ENCODE measurements at places on chromosomes 1 and 21.

GRCh38 chr1:22792396-22793160 lies 81.9 kb downstream of the EPHB2 start:
- H3K4me1 ChIP-seq = no peaks in the 10 kb centered on the region
- DNase-seq = no peak
- H3K36me3 ChIP-seq = no peaks in the 10 kb centered on the region
- H3K4me3 ChIP-seq = no peak overlapping the region
- H3K27ac ChIP-seq = no peak overlapping the region

DNA sequence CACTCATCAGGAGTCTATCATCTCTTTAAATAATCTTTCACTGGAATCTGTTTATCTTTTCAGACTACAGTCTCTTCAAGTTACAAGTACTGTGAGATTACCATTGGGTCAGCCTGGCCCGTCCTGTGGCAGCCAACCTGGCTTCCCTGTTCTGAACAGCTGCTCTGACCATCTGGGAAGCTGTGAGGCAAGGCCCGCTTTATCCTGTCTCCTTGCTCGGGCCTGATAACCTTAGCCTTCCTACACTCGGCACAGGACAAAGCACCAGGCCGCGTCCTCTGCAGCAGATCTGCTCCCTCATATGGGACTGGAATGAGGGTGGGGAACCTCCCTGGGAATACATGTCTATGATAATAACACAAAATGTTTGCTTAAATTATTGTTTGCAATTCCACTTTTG lies 113.3 kb downstream of the PTPN14 start:
- no peak overlapping the region for H3K4me3 ChIP-seq
- peak overlapping the region; percentile 93 for H3K27ac ChIP-seq
- H3K27me3 ChIP-seq = no peaks in the 10 kb centered on the region
- H3K4me1 ChIP-seq = peaks cover 66% of the 10 kb centered on the region
- no peak for DNase-seq

GRCh38 chr21:43340491-43341377 lies 86.2 kb downstream of the SIK1 start:
- no peak overlapping the region for H3K4me3 ChIP-seq
- no peak overlapping the region for H3K27ac ChIP-seq
- H3K4me1 ChIP-seq = no peaks in the 10 kb centered on the region
- no peak for DNase-seq
- no peaks in the 10 kb centered on the region for H3K36me3 ChIP-seq
- H3K27me3 ChIP-seq = peaks cover 4% of the 10 kb centered on the region

GRCh38 chr1:26127235-26128163 lies 15.9 kb downstream of the PDIK1L start:
- DNase-seq = no peak
- no peaks in the 10 kb centered on the region for H3K27me3 ChIP-seq
- H3K36me3 ChIP-seq = peaks cover 16% of the 10 kb centered on the region
- H3K4me3 ChIP-seq = peak overlapping the region; percentile 72
- H3K27ac ChIP-seq = peak overlapping the region; percentile 21

GRCh38 chr1:235278915-235279292 lies 49.1 kb downstream of the ARID4B start:
- H3K4me1 ChIP-seq = peaks cover 28% of the 10 kb centered on the region
- no peak overlapping the region for H3K27ac ChIP-seq
- DNase-seq = no peak
- no peaks in the 10 kb centered on the region for H3K27me3 ChIP-seq
- H3K4me3 ChIP-seq = no peak overlapping the region

- no peak for DNase-seq
- no peaks in the 10 kb centered on the region for H3K36me3 ChIP-seq
- peak overlapping the region; percentile 73 for H3K27ac ChIP-seq
- H3K4me1 ChIP-seq = peaks cover 45% of the 10 kb centered on the region
- no peaks in the 10 kb centered on the region for H3K27me3 ChIP-seq
Observed at GRCh38 chr1:225454733-225455132, 26.9 kb upstream of the LBR start.

DNA sequence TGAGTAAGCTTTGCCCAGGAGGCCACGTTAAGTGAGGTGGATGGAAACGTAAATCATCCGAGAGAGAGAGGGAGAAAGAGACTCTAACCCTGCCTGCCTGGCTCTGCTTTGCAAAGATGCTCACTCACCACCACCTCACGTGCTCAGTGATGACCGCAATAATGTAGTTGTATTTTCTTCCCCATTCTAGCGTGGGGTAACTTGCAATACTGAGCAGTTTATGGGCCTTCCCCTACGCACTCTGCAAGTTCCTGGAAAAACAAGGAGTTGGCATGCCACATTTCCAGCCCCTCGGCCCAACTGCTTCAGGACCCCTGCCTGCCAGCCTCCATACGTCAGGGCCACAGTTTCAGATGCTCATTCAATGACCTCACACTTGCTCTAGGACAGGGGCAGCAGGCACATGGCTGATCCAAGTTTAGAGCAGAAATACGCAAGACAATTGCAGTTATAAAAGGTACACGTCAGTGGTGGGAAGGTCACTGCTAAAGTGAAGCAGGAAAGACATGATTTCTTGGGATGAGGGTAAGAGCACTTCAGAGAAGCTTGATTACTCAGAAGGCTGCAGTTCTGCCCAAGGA lies 112.5 kb upstream of the RAB4A start:
- no peak overlapping the region for H3K27ac ChIP-seq
- H3K4me1 ChIP-seq = peaks cover 4% of the 10 kb centered on the region
- no peaks in the 10 kb centered on the region for H3K27me3 ChIP-seq
- no peaks in the 10 kb centered on the region for H3K36me3 ChIP-seq
- no peak for DNase-seq

GRCh38 chr1:162633081-162633762 lies 958 bp downstream of the DDR2 start:
- no peak overlapping the region for H3K27ac ChIP-seq
- no peak for DNase-seq
- peaks cover 18% of the 10 kb centered on the region for H3K27me3 ChIP-seq
- H3K36me3 ChIP-seq = no peaks in the 10 kb centered on the region

GRCh38 chr1:198880818-198881597 lies 242.2 kb downstream of the PTPRC start:
- H3K27ac ChIP-seq = peak overlapping the region; percentile 49
- no peak overlapping the region for H3K4me3 ChIP-seq
- no peaks in the 10 kb centered on the region for H3K27me3 ChIP-seq
- peaks cover 42% of the 10 kb centered on the region for H3K4me1 ChIP-seq

DNA sequence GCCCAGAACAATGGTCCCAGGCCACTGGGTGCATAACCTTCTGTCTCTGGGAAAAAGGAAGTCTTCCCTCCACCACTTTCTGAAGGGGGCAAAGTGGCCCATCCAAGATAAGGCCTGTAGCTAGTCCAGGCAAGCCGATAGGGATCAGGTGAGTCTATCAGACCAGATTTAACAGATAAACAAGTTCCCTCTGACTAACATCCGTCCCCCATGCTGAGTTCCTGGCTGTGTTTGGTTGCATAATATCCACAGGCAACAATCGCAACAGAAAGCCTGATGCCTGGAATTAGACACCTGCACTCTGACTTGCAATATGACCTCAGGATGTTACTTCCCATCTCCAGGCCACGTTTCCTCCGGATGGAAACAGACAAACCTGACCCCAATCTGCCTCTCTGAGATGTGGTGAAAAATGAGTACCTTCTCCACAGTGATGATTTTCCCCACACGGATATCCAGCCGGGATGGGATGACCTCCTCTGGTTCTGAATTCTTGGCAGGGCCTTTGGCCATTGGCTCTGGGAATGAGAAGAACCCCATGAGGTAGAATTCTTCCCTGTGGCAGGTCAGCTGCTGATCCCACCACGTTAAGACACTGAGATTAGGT lies 36.4 kb downstream of the YARS1 start:
- DNase-seq = no peak
- no peak overlapping the region for H3K27ac ChIP-seq
- H3K4me3 ChIP-seq = no peak overlapping the region
- H3K36me3 ChIP-seq = peaks cover 72% of the 10 kb centered on the region

DNA sequence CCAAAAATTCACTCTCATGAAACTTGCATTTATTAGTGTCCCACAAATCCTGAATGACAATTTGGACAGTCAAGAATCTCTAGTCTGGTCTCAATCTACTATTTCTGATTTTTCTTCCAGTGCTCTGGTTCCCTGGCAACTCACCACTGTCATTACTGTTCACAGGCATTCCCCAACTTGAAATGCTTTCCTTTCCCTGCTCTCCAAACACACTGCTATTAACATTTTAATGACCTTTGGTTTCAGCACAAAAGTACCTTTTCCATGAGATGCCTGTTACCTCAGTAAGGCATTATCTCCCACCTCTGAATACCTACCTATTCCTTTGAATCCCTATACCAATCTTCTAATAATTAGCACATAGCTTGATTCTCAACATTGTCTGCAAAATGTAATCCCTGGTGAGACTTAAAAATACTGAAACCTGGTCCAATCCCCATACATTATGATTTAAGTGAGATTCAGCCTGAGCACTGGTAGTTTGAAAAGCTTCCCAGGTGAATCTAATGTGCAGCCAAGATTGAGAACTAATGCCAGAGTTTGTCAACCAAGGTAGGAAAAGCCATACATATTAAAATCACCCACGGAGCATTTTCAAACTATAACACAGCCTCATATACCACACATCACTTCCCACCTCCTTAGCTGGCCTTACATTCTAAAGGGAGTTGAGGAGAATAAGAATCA lies 11.7 kb upstream of the ANGPTL3 start:
- no peak overlapping the region for H3K27ac ChIP-seq
- H3K4me3 ChIP-seq = no peak overlapping the region

- H3K36me3 ChIP-seq = no peaks in the 10 kb centered on the region
- no peaks in the 10 kb centered on the region for H3K4me1 ChIP-seq
- no peaks in the 10 kb centered on the region for H3K27me3 ChIP-seq
- H3K27ac ChIP-seq = no peak overlapping the region
Observed at GRCh38 chr1:57839067-57839466, 415.2 kb upstream of the DAB1 start.

DNA sequence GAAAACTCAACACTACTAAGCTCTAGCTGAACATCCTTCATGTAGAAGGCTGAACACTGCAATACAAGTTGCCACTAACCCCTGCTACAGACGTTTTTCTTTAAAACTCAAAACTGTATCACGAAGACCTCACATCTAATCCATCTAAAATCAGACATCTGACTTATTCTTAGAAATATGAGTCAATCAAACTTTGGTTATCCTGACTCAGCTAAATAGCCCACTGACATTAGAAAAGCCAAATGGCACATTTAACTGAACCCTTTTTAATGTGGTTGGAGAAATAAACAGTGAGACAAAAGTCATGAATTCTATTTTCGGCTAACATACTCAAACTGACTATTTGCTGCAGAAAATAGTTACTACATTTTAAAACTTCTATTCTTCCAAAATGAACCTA lies 35.6 kb downstream of the WLS start:
- DNase-seq = no peak
- H3K27me3 ChIP-seq = no peaks in the 10 kb centered on the region

DNA sequence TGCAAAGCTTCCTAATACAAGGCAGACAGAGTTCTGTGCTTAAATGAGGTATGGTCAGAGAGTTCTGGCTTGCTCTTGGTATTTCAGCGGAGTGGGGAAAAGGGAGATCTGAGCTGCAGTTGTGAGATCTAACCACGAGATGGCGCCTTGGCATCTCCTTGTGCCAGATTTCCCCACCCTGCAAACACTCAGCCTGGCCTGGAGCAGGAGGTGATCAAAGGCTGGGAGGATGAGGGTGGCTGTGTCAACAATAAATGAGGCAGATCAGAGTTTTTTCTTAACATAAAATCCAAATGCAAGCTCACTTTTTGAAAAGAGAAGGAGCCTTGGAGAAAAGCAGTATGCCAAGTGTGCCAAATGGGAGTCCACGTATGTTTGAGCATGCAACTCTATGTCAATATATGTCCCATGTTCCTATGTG lies 4.1 kb upstream of the TFAP2E start:
- peaks cover 20% of the 10 kb centered on the region for H3K27me3 ChIP-seq
- H3K4me1 ChIP-seq = peaks cover 8% of the 10 kb centered on the region
- H3K27ac ChIP-seq = no peak overlapping the region
- H3K4me3 ChIP-seq = no peak overlapping the region
- H3K36me3 ChIP-seq = peaks cover 16% of the 10 kb centered on the region

- H3K27ac ChIP-seq = no peak overlapping the region
- no peaks in the 10 kb centered on the region for H3K27me3 ChIP-seq
- no peak overlapping the region for H3K4me3 ChIP-seq
Observed at GRCh38 chr1:227778401-227778947, 37.0 kb upstream of the PRSS38 start.

DNA sequence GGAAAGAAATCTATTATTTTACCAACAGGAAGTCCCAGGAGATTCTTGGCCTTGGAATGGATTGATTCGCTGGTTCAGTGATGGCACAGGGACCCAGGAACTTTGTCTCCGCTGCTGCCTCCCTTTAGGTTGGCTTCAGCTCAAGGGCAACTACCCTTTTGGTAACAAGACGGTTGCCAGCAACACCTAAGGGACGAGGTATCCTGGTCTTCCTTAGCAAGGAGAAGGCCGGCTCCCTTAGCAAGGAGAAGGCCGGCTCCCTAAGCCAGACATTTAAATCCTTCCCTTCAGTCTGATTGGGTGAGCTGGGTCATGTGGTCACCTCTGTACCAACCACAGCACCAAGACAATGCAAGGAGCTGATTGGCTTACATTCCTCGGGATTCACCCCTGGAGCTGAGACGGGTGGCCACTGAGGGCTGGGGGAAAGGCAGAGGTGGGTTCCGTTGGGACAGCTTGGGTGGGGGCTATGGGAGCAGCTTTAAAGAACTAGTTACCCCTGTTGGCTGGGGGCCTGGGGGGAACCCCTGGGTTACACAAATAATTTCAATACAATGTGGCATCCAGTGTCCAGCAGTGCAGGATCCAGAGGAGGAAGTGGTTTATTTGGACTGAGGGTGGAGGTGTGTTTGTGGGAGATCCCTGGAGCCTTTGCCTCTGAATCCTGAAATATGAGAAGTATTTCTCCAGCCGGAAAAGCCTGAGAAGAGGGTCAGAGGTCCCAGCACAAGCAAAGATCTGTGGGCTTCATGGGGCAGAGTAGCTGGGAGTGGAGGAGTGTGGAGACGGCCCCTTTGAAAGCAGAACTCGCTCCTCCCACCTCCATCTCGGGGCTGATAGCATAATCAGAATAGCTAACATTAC lies 20.7 kb upstream of the CLIC4 start:
- H3K27ac ChIP-seq = no peak overlapping the region
- H3K4me3 ChIP-seq = no peak overlapping the region
- no peaks in the 10 kb centered on the region for H3K36me3 ChIP-seq
- no peaks in the 10 kb centered on the region for H3K27me3 ChIP-seq

GRCh38 chr1:40769815-40770214 lies 13.8 kb upstream of the KCNQ4 start:
- DNase-seq = no peak
- peaks cover 64% of the 10 kb centered on the region for H3K36me3 ChIP-seq
- H3K27ac ChIP-seq = peak overlapping the region; percentile 28
- no peaks in the 10 kb centered on the region for H3K27me3 ChIP-seq

DNA sequence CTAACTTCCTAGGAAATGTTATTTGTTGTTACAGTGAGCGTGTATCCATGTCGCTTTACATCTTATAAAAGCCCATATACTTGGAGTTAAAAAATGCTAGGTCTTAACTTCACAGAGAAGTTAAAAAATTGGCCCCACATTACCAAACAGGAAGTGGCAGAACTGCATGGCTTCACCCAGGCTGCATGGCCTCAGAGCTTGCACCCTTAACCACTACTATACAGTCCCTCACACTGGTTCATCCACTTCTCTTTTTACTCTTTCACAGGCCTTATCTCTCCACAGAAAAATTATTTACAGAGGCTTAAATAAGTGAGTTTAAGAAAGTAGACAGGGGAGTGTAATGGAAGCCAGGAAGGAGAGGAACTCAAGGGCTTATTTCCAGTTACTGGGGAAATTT lies 402.5 kb downstream of the HHAT start:
- H3K27ac ChIP-seq = no peak overlapping the region
- DNase-seq = no peak
- no peak overlapping the region for H3K4me3 ChIP-seq
- H3K4me1 ChIP-seq = peaks cover 7% of the 10 kb centered on the region
- H3K27me3 ChIP-seq = peaks cover 2% of the 10 kb centered on the region

- H3K27ac ChIP-seq = no peak overlapping the region
- DNase-seq = no peak
- H3K4me1 ChIP-seq = peaks cover 5% of the 10 kb centered on the region
- H3K27me3 ChIP-seq = no peaks in the 10 kb centered on the region
Observed at GRCh38 chr1:5108740-5109139, 454.3 kb downstream of the AJAP1 start.
